Stimulated activated CD8-positive, alpha-beta memory T cell treated with anti-CD3 and anti-CD28 coated beads, Interleukin-15, amount 100 ng/mL, for 24 hours (primary cell): ENCODE measurements at places on chromosomes 2 and 18.

- DNase-seq = no peak
Measured at GRCh38 chr2:233290051-233290845, 17.4 kb upstream of the SAG start.

DNA sequence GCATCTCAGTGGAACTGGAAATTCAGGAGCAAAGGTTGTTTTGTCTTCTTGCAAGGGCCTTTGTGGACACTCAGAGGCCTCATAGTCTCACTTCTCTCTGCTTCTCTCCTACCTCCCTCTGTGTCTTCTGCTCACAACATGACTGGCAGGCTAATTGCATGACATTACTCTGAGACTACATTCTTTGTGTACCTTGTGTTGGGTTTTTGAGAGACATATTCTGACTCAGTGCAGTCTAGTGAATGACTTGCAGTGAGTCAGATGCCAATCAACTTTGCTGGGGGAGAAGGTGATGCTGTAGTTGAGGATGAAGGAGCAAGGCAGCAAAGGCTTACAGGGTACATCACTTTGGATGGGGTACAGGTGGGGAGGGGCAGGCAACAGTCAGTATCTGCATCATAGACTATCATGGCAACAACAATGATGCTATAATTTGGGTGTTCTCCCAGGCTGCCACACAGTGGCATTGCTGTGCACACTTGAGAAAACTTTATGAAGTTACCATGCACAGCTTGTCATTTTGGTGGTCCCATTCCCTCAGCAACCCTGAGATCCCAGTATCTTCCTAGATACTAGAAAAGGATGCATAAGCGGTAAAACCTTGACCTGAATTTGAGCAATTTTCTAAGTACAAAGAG is 69.3 kb upstream of the SLC16A14 start:
- no peak for DNase-seq

GRCh38 chr2:166651991-166652390 is 157.9 kb upstream of the SCN7A start:
- DNase-seq = no peak

DNA sequence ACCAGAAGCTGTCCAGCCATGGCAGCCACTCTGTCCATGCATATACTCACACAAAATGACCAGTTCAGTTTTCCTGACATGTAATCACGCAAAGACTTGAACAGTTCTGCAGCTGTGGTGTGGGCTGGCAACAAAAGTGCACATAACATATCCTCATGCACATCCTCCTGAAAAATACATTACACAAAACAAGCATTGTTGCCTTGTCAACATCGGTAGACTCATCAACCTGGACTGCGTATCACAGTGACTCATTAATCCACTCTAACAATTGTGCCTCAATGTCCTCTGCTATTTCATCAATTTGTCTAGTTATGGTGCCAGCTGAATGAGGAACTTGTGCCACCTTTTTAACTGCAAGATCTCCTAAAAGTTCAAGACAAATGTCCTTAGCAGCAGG is 19.5 kb downstream of the RBKS start:
- DNase-seq = no peak

DNA sequence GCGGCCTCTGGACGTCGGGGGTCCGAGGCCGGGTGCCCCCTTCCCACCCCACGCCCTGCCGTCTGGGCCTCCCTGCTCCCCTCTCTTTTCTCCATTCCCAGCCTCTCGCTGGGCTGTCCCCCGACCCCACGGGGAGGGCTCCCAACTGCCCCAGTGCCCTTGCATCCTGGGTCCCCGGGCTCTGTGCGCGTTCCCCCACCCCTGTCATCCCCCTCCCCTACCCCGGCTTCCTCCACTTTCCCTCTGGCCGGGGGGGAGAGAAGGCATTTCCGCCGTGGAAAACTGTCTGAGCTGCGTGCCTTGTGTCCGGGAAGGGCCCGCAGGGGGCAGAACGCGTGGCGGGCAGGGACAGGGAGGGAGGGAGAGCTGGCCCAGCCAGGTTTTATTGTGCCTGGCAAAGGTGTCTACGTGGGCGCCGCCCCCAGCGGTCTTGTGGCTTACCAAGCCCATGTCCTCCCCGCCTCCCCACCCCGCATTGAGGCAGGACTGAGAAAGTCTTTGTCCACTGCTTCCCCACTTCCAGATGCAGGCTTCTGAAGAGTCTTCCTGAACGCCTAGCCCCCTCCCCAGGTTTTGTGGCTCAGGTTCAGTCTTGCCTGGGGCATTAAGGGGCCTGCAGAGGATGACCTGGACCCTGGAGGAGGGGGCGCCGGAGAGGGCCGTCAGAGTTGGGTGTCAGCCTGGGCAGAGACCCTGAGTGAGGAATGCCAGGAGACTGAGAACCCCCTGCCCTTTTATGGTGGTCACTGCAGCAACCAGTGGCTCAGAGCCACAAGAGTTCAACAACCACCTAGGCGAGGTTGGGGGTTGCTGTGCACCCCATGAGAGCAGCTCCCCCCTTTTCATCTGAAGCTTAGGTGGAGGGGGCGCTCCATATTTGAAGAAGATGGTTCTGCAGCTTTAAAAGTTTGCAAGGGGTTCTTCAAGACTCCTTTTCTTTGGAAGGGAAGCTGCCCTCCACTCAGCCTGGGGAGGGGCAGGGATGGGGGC is 1.3 kb downstream of the ITM2C start:
- no peak for DNase-seq

DNA sequence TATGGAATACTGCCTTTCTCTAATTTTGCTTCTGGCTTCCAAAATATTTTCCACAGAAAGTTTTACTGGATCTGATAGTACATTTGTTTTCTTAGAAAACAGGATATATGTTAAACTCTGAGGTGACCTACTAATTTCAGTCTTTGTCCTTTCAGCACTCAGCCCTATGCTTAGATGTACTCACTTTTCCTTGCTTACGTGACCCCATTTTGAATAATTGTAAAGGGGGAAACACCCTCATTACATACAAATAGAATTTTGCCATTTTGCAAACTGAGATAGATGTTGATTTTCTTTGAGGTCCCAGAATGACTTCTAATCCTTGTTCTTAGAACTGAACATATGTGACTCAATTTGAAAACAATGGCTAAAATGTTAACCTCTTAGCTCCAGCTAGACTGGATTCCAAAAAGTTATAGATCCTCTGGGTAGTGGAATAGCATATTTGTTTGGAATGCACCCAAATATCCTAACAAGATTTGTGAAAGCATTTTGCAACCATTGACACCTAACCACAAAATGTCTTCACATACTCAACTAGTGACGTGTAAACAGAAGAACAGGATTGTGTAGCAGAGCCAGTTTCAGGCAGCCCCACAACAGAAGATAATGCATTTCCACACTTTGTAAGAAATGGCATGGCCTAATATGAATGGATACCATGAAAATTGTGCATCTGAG is 44.8 kb upstream of the EHBP1 start:
- DNase-seq = no peak

GRCh38 chr2:176872406-176872805 is 340.2 kb upstream of the HNRNPA3 start:
- no peak for DNase-seq

GRCh38 chr2:39523308-39524044 is 86.4 kb upstream of the MAP4K3 start:
- no peak for DNase-seq

DNA sequence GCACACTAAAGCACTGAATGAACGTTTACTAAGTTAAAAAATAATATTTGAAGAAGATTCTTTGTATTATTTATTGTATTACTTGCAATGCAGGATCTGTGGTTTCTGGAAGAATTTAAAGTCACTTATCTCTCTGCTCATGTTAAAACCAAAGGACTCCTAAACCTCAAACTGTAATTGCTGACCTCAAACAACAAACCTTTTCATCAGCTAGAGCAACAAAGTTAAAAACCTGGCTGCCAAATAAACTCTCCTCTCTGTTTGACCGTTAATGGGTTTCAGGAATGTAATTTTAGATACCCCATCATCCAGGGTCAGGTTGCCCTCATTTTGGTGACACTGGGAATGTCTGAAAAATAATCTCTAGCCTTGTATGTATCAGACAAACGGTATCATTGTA is 239.1 kb downstream of the TGIF1 start:
- no peak for DNase-seq
